ENCODE measurements at places on chromosomes 3 and 15.

- no peak for DNase-seq
Measured at GRCh38 chr3:72126441-72127223, 341.7 kb upstream of the PROK2 start.

GRCh38 chr3:52704611-52705437, 767 bp downstream of the GLT8D1 start:
- DNase-seq, result no peak

DNA sequence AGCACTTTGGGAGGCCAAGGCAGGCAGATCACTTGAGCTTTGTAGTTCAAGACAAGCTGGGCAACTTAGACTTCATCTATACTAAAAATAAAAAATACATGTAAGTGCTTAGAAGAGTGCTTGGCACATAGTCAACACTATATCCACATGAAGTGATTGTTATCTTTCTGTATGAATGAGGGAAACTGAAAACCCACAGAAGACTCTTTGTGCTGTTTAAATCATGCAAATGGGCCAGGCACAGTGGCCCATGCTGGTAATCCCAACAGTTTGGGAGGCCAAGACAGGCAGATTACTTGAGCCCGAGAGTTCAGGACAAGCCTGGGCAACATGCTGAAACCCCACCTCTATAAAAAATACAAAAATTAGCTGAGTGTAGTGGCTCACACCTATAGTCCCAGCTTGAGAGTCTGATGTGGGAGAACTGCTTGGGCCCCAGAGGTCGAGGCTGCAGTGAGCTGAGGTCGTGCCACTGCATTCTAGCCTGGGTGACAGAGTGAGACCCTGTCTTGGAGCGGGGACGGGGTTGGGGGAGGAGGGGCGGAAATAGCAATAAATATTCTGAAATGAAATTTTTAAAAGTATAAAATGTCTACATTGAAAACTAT, 129.7 kb downstream of the NR2E3 start:
- DNase-seq, result no peak

DNA sequence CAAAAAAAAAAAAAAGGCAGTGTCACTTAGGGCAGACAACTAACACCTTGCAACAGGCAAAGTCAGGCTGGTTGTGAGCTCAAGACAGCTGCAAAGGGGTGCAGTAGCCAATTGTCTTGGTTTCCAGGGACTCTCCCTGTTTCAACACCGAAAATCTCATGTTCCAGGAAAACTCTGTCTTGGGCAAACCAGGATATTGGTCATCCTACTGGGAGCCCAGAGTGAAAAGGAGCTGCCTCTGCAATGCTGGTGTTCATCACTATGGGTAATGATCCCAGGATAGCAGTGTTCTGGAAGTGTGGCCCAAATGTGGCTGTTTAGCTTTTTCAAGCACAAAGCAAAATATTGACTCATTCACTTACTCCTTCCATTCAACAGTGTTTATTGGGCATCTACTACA, 82.6 kb downstream of the ARHGAP31 start:
- DNase-seq, result no peak

DNA sequence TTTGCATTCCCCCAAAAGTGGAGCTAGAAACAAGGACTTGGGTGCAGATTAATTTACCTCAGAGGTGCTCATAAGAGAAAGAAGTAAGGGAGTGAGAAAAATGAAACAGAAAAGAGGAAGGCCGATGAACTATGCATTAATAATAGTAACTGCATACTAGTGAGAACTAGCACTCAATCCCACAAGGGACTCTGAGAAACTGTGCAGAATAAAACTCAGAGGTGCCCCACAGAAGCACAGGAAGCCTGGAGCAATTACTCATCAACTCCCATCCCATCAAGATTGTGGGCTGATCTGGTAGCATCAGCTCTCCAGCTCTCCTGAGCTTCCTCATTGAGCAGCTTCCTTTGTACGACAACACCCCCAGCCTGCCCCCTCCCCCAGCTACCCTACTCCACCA, 50.8 kb downstream of the CLDN18 start:
- DNase-seq, result no peak

GRCh38 chr15:31360843-31361763, 34.5 kb downstream of the KLF13 start:
- DNase-seq, result peak; percentile 94

DNA sequence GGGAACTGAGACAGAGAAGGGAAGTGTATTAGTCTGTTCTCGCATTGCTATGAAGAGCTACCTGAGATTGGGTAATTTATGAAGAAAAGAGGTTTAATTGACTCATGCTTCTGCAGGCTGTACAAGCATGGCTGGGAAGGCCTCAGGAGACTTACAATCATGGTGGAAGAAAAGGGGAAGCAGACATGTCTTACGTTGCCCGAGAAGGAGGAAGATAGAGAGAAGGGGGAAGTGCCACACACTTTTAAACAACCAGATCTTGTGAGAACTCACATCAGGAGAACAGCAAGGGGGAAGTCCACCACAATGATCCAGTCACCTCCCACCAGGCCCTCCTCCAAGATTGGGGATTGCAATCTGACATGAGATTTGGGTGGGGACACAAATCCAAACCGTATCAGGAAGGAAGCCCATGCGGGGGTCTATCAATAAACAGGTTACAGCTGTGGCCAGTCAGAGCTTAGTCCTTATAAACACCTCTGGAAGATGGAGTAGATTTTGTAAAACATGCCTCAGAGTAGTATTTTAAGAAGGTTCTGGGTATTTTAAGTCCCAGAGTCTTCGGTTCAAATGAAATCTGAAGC, 153.9 kb downstream of the GHSR start:
- DNase-seq, result peak; percentile 33

DNA sequence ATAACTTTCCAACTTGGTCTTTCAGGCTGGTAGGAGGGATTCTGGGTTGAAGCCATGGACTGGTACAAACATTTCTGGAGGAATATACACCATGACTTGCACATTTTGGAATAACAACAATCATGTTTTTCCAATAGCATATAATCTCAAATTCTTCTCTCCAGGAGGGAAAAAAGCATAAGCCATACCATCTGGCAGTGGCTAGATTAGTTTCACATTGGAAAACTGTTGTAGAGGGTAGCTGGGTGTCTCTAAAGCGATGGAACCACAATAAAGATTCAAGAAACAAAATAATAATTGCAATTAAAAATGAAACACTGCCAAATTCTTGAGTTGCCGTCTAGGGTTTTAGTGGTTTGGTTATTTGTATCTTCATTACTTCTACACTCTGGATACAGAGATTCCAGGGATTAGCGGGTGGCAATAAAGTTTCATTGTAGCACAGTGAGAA, 278.5 kb upstream of the RASGRP1 start:
- no peak for DNase-seq

GRCh38 chr3:105526360-105527111, 159.8 kb downstream of the ALCAM start:
- no peak for DNase-seq

DNA sequence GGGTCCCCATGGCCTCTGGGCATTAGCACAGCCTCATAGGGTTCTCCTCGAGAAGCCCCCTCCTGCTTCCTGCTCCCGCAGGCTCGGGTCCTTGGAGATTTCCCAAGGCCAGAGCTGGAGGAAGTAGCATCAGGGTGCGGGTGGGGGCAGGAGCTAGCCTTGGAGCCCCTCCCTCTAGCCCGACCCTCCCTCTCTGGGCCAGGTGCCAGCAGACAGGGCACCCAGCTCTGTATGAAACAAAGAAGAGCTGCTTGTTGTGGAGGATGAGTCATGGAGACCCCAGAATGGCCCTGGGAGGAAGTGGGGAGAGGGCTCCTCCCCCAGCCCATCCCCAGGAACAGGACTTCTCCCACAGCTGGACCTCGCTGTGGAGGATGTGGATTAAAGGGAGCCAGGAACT, 29.2 kb downstream of the EPHB3 start:
- no peak for DNase-seq

Measured in CD4-positive, alpha-beta T cell treated with Interleukin-15 for 1 hour (primary cell).